A673 (cell line): ENCODE measurements at places on chromosomes 16 and 17. TPM values are rescaled to one million over a fixed set of nuclear protein-coding genes. Genes with fewer than 3 reads are reported as not detected.

The TBX21 gene
- total RNA-seq, result not detected in 2 replicates

The PYDC1 gene
- not detected in 2 replicates for total RNA-seq

The PRR35 gene
- 0.13 TPM in 1 of 2 replicates, not detected in the other for total RNA-seq

The TTYH2 gene
- total RNA-seq, result 13.7 and 15.4 TPM in 2 replicates

The SOCS3 gene
- total RNA-seq, result 7.2 and 9.5 TPM in 2 replicates

The IGF2BP1 gene
- 495 and 517 TPM in 2 replicates for total RNA-seq

The C17orf100 gene
- total RNA-seq, result 3.1 and 3.3 TPM in 2 replicates

The MYOCD gene
- total RNA-seq, result not detected in 2 replicates

The ZACN gene
- not detected in 2 replicates for total RNA-seq

The C17orf78 gene
- total RNA-seq, result not detected in 2 replicates

The GRAPL gene
- total RNA-seq, result not detected in 2 replicates

The HS3ST4 gene
- 33.5 and 34.0 TPM in 2 replicates for total RNA-seq

The UTS2R gene
- 0.52 and 0.58 TPM in 2 replicates for total RNA-seq

The TVP23A gene
- total RNA-seq, result not detected in 2 replicates

The KRTAP9-4 gene
- total RNA-seq, result not detected in 2 replicates

The MYO15A gene
- total RNA-seq, result 0.28 and 0.44 TPM in 2 replicates

The ALOX15 gene
- total RNA-seq, result 0.13 TPM in 1 of 2 replicates, not detected in the other

The PSME3 gene
- total RNA-seq, result 93.7 and 120 TPM in 2 replicates

The SGCA gene
- not detected in 2 replicates for total RNA-seq

The MPP3 gene
- 5.7 and 7.7 TPM in 2 replicates for total RNA-seq

The TNRC6C gene
- total RNA-seq, result 26.7 and 30.2 TPM in 2 replicates

The DYNLRB2 gene
- not detected in 2 replicates for total RNA-seq

The IKZF3 gene
- not detected in 2 replicates for total RNA-seq

The GNAO1 gene
- 0.37 TPM in 1 of 2 replicates, not detected in the other for total RNA-seq

The NPIPB2 gene
- total RNA-seq, result 9.2 and 9.6 TPM in 2 replicates
